ENCODE measurements at places on chromosomes 5 and 9. TPM values are rescaled to one million over a fixed set of nuclear protein-coding genes. Genes with fewer than 3 reads are reported as not detected.
A peak's percentile ranks its signal among the peaks of the same experiment; 100 is the strongest.

DNA sequence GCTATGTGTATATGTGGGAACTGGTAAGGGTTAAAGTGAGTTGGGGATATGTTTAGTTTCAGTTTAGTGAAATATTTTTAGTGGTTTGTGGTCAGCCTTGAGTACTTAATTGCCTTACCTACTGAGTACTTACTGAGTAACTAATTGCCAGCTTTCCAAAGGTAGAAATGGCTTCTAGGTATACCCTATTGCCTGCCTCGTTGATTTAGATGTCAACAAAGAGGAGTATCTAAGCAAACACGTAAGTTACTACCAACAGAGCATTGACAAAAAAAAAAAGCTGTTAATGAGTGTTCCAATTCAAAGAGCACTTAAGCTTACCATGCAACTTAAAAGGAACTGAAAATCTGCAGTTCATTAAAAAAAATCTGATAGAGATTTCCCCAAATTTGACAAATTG is 8.8 kb downstream of the ATP10B start:
- no peaks in the 10 kb centered on the region for H3K27me3 ChIP-seq
- no peak overlapping the region for H3K27ac ChIP-seq
- no peak overlapping the region for H3K4me3 ChIP-seq
- DNase-seq = no peak
- H3K4me1 ChIP-seq = no peaks in the 10 kb centered on the region

SPAG8 gene
- not detected for total RNA-seq

ORM2 gene
- total RNA-seq = not detected

DNA sequence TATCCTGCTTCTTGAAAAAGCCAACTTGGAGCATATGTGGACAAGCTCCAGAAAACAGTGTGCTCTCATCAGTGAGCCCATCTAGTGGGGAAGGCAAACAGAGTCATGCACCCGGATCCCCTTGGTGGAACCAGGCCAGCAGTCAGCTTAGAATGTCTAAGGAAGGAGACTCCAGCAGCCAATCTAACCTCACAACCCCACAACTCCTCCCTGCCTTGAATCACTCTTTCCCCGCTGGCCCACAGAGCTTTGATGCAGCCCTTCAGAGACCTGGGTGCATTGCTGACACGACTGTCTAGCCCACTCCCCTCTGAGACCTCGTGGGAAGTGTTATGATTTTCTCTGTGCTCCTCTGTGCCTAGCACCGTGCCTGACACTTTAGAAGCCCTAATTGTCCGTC is 623.7 kb downstream of the BNC2 start:
- no peak overlapping the region for H3K27ac ChIP-seq
- peak; percentile 81 for DNase-seq
- H3K4me3 ChIP-seq = no peak overlapping the region

DNA sequence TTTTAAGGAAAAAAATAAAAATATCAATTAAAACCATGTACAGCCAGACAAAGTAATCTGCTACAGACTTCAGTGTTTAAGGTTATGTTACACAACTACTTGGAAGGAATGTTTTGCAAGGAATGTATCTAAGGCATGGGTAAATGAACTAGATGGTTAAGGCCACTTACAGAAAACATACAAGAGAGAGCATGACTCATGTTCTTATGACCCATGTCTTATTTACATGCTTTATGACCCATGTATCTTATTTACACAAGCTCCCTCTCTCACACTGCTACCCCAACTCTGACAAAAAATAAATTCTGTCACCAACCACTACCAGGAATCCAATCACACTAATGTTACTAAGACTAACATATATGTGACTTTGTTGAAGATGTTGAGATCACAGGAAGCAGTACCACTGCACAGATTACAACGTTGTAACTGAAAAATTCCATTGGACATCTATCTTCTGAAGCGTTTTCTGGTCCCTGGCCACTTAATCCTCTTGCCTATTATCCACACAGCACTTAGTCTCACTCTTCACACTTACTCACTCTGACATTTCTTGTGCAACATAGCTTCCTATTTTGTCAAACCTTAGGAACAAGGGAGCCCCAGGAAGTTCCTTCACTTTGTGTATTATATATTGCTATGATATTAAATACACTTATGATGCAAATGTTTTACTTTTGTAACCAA is 1630.1 kb upstream of the C9orf72 start:
- no peak overlapping the region for H3K27ac ChIP-seq
- H3K36me3 ChIP-seq = no peaks in the 10 kb centered on the region
- no peaks in the 10 kb centered on the region for H3K4me1 ChIP-seq
- H3K27me3 ChIP-seq = no peaks in the 10 kb centered on the region

KCNT1 gene
- not detected for total RNA-seq

DNA sequence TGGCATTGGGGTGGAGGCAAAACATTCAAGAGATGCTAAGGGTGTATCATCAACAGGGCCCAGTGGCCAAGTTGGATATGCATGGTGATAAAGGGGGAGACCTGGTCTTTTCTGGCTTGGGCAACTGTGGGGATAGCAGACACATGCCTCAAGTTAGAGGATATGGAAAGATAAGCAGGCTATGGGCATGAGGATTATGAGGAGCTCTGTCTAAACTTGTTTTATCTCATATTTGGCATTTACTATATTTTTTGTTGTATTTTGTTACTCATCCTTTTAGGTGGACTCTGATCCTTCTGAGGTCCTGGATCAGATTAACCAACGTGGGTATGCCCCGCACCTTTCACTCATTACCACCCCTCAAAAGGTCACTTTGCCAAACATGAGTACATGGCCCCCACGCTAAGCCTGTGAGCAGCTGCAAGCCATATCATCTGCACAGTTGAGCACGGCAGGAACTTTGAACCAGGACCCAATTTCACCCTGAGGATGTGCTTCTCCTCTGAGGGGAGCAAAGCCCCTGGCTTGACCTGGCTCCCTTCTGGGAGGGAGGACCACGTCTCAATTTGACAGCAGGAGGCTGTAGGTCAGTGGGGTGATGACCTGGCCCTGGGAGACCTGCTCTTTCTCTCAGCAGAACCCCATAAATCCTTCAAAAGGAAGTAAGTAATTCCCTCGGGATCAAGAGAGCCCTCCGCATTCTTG is 71.1 kb upstream of the CD180 start:
- no peaks in the 10 kb centered on the region for H3K36me3 ChIP-seq
- DNase-seq = no peak
- no peak overlapping the region for H3K4me3 ChIP-seq
- peak overlapping the region; percentile 88 for H3K27ac ChIP-seq

- H3K27ac ChIP-seq = no peak overlapping the region
- H3K36me3 ChIP-seq = no peaks in the 10 kb centered on the region
- no peak overlapping the region for H3K4me3 ChIP-seq
- H3K4me1 ChIP-seq = peaks cover 14% of the 10 kb centered on the region
Observed at GRCh38 chr5:82641331-82642003, 363.3 kb upstream of the RPS23 start.
